Left renal pelvis (tissue), 4 donors: ENCODE measurements at places on chromosomes 1 and 21.

DNA sequence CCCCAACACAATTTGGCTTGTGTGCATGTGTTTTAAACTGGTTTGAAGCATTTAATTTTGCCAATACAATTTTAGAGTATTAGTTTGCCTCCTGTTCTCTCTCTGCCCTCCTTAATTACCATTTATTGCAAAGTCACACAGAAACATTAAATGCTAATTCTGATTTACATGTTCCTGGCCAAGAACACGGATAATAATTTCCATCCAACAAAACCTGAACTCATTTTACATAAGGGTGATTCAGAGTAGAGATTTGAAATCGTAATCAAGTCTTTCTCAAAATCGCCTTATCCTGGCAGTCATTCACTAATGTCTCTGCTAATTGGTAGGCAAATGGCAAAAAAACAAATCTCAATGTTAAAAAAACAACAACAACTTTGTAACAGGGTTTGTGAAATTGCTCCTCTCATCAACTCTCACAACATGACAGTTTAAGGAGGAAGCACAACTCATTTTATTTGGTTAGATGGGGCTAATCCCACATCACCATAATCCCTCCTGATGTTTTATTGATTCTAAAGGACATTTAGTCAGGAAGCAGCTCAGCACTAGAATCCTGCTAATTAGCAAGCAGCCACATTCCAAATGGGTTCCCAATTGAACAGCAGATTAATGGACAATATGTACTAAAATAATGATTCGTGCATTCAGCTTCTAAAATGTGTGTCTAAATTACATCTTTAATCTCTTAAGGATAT lies 55.9 kb downstream of the C1orf87 start:
- DNase-seq: no peak

- no peak for DNase-seq
These were observed 444.7 kb upstream of the NFIA start for GRCh38 chr1:60637651-60638050.

DNA sequence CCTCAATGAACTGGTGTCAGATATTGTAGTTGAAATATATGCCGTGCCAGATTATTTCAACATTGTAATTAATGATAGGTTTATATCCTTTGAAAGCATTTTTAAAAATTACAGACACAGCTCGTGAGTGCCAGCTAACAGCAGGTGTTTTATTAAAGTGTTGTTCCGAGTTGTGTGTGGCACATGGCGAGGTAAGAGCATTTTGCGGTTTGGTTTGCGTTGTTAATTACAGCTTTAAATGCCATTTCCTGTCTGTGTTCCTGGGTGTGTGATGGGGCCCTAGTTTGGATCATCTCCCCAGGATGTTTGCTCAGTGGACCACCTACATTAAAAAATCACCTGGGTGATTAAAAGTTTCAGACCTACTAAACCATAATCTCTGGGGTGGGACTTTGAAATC lies 97.4 kb downstream of the PRDM2 start:
- DNase-seq: no peak

DNA sequence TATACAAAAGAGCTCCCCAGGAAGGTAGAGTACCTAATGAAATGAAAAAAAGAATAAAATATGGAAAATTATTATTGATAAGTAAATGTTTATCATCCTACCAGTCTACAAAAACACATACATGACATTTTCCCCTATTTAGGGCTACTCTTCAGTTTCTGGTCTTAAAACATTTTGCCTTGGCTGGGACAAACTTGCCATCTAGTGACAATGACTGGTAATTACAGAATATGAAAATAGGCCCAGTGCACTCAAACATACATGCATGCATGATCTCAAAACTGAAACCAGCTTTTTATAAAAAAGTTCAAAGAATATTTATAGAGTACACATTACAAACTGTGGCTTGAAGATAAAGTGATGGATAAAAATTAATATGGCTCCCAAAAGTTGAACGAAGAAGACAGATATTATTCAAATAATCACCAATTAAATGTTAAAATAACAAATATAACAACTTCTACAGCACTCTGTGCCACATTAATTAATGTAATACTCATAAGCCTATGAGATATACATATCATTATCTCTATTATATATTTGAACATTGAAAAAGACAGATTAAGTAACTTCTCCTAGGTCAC lies 10.5 kb upstream of the RNPC3 start:
- DNase-seq: peak; percentile 33

DNA sequence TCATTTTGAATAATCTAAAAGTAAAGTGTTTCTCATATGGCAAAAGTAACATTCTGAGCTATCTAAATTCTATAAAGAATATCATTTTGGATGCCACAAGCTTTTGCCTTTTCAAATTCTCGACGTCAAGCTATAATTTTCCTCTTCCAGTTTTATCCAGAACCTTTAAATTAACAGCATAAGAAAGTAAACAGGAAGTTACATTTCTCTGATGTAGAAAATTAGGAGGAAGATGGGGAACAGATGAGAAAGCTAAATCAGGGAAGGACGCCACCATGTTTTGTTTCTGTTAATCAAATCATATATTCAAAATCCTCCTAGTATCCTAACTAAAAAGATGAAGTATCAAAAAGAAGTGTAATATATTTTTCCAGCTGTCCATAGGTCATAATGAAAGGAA lies 8.8 kb upstream of the CAMSAP2 start:
- no peak for DNase-seq

DNA sequence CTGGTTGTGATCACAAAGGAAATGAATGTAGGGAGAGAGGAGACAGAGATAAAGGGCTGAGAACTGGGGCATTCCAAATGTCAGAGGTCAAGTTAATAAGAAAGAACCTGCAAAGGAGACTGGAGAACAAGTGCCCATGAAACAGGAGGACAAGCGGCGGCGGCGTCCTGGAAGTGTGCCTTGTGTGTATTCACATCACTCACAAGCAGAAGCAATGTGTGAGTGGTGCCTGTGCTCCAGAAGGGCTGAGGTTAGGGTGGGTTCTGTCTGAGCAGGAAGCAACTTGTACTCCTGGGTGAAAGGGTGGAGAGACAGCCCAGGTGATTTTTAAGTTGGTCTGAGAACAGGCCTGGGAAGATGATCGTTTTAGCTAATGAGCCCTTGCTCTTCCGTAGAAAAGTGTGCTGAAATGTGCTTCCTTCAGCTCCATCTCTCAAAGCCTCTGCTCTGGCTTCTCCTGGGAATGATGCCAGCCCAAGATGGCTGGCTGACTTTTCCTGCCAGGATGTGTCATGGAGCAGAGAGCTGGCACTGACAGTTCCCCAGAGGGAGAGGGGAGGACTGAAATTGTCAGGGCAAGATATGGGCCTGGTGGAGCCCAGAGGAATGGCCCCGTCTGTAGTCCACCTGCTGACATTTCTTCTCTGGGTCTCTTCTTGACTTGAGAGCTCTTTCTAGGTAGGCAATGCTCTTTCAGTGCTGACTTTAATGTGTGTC lies 25.1 kb upstream of the PLEKHA6 start:
- DNase-seq: no peak

DNA sequence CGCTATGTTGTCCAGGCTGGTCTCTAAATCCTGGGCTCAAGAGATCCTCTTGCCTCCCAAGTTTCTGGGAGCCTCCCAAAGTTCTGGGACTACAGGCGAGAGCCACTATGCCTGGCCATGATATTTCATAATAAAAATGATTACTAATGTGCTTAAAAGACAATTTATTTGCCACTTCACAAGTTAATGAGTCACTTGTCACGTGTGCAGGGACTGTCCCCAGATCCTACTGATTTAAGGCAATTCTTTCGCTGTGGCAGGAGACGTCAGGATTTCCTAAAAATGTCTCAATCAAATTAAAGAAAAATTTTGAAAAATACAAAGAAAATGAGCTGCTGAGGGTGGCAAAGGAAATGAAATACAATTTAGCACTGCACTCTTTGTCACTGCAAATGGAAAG lies 43.5 kb downstream of the B3GALNT2 start:
- no peak for DNase-seq

DNA sequence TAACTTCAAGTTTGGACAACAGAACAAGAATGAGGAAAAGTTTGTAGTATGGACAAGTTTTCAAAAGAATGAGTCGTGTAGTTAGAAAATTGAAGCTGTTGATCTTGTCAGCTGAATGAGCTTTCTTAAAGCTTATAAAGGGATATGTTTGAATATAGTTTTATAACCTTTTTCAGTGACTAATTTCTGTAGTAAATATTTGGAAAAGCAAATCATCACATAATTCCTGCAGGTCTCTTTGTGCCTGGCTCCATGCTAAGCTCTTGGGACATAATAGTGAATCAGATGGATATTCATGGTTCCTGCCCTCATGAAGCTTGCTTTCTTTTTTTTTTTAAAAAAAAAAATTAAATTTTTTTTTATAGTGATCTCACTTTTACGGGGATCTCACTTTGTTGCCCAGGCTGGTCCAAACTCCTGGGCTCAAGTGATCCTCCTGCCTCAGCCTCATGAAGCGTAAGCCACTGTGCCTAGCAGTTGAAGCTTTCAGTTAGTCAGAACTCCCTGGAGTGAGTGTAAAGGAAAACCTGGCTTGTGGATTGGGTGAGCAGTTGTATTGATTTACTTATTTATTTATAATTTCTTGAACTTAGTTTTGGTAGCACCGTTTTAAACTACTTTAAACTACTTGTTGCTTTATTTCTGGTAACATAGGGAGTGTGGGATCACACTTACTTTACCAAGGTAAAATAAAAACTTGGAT lies 15.5 kb downstream of the DYRK1A start:
- no peak for DNase-seq

GRCh38 chr1:147472966-147473732 lies 68.2 kb upstream of the BCL9 start:
- no peak for DNase-seq

- no peak for DNase-seq
These were observed 61.4 kb upstream of the VCAM1 start for GRCh38 chr1:100657876-100658715.

DNA sequence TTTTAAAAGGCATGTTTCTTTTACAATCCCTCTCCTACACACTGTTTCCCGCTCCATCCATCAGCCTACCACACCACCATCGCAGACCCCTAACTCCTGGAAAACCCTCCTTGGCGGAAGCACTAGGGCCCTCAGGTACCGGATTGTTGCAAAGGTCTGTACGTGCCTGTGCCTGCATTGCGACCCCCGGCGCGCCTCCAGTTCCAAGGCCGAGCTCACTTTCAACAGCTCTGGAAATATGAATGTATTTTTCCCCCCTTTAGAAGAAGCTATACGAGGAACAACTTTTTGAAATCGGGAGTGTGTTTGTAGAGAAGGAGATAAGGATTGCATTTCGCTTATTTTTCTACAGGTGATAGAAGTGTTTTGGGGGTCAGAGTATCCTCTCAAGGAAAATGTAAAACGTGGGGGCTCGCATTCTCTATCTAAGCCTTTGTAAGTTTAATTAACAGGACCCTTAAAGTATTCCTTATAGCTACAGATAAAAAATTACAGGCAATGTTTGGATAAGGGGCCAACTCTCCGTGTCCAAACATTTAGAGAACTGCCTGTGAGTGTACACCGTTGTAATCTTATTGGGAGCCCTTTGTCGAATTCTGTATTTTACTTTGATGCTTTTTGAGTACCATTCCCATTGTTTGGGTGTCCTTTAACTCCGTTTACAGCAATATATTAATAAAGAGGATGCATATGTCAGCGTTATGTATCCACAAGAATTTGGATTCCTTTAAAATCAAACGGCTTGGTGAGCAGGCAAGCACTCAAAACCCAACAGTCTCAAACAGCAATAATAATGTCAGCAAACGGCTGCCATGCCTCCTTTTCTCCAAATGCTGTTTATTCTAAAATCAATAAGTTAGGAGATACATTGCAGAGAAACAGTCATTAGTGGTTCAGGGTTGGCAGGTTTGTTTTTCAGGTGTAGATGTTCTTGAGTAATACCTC lies 5.9 kb downstream of the PRRX1 start:
- no peak for DNase-seq

- DNase-seq: no peak
These were observed 51.9 kb downstream of the AGPAT3 start for GRCh38 chr21:43916691-43917514.

GRCh38 chr1:180123463-180123936 lies 31.2 kb upstream of the QSOX1 start:
- no peak for DNase-seq

- no peak for DNase-seq
These were observed 926 bp upstream of the SH3D21 start for GRCh38 chr1:36304970-36305914.

GRCh38 chr1:29675481-29676263 lies 439.4 kb downstream of the PTPRU start:
- DNase-seq: peak; percentile 7

GRCh38 chr1:7587773-7588456 lies 183.2 kb upstream of the VAMP3 start:
- DNase-seq: no peak

DNA sequence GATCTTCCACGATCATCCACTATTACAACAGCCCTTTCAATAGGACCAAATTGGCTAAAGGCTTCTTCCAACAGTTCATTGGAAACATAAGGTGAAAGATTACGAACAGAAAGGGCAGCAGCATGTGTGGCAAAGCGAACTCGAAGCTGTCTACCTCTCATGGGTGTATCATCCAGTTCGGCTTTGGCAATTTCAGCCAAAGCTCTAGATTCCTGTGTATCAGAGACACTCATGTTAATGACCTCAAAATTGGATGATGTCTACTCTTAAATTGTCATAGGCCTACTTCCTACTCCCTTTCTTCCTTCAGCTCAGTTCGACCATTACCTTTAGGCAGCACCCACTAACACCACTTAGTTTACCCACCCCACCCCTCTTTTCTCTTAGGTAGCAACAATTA lies 2.2 kb downstream of the SFPQ start:
- no peak for DNase-seq

- DNase-seq: no peak
These were observed 462.3 kb downstream of the PTPRC start for GRCh38 chr1:199101139-199101538.

DNA sequence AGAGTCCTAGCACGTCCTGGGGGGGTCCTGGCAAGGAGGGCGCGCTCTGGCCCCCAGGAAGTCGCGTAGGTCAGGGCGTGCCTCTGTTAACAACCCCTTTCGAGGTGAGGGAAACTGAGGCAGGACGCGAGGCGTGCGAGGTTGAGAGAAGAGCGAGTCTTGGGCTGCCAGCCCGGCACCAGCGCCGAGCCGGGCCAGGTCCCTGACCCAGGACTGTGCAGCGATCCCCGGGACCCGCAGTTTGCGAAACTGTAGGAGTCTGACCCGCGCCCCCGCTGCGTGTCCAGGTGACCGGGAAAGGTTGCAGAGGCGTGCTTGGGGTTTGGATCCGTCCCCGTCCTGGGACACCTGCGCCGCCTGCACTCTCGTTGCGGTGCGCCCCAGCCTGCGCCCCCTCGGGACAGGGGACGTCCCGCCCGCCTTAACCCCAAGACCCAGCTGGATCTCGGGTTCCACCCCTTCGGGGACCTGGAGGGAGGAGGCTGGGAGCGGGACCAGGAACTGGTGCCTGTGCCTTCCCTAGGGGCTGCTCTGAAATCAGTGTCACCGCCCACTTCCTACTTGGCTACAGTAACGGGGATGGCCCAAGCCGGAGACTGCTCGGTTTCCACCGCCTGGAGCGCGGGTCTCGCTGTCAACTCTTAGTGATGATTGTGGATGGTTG lies 493 bp downstream of the DISC1 start:
- no peak for DNase-seq

DNA sequence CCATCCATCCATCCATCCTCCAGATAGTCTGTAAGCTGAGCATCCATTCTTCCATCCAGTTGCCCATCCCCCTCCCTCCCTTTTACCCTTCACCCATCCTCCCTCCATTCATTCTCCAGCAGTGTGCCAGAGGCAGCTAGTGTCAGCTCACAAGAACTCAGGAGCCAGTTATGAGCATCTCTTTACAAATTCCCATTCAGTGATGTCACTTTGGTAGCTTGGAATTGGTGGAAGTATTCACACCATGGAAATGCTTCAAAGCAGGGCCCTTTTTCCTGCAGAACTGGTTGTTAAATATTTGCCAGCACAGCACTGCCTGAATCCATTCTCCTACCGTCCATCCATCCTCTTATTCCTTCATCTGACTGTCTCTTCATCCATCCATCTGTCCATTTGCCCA lies 72.5 kb downstream of the ARHGEF10L start:
- DNase-seq: no peak
